ENCODE measurements at places on chromosomes 6 and 20. TPM values are rescaled to one million over a fixed set of nuclear protein-coding genes. Genes with fewer than 3 reads are reported as not detected.

Gene PNLDC1
- total RNA-seq, result 0.97 TPM

DNA sequence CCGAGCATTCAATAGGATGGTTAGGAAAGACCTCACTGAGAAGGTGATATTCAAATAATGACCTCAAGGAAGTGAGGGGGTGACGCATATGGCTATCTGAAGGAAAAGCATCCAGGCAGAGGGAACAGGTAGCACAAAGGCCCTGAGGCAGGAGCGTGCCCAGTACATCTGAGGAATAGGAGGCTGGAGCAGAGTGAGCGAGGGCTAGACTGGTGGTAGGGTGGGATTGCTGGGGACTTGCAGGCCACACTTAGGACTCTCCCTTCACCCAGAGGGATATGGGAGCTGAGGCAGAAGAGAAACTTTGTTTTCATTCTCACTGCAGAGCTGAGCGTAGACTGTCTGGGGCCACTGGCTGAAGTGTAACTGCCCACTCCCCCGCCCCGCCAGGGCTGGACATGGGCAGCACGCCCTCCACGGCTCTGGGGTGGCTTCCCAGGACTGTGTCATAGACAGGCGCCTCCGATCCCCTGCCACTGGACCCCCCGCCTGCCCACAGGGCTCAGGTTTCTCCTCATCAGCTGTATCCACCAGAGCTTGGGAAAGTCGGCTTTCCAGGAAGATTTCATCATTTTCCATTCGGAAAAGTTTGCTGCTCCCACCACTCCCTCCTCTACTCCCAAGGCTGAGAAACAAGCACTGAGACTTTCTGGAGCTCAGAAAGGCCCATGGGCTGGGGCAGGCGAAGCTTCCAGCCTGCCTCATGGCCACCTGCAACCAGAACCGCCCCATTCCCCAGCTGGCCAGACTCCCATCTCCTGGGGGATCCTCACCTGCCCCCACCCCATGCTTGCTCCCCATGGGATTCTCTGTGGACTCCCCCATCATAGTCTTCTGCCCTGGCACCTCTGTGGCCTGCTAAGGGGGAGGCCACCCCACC lies 142.6 kb downstream of the MRPL14 start:
- no peak for DNase-seq

GRCh38 chr6:151497905-151498304 lies 4.1 kb downstream of the CCDC170 start:
- no peak for DNase-seq

DNA sequence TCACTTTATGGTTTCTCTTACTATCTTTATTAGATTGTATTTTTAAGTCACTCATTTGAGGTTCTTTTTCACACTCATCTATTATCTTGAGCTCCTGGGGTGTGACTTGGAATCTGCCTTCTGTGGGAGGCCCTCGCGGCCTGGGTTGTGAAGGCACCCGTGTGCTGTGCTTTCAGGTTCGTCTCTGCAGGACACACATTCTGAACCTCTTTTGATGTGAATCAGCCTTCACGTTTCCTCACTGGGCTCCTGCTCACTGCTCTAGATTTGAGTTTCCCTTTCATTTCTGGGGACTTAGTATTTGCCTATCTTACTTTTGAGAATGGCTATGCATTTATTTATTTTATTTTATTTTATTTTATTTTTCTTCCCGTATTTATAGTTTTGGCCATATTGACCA lies 97.8 kb downstream of the PACRG start:
- DNase-seq, result no peak

- no peak for DNase-seq
Measured at GRCh38 chr20:44811150-44811685, 872 bp upstream of the RIMS4 start.

DNA sequence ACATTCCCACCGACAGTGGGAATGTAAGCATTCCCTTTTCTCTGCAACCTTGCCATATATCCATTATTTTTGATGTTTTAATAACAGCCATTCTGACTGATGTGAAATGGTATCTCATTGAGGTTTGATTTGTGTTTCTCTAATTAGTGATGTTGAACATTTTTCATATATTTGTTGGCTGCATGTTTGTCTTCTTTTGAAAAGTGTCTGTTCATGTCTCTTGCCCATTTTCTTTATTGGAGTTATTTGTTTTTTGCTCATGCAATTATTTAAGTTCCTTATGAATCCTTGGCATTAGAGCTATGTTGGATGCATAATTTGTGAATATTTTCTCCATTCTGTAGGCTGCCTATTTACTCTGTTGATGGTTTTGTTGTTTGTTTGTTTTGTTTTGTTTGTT lies 18.0 kb upstream of the ABT1 start:
- no peak for DNase-seq

DNA sequence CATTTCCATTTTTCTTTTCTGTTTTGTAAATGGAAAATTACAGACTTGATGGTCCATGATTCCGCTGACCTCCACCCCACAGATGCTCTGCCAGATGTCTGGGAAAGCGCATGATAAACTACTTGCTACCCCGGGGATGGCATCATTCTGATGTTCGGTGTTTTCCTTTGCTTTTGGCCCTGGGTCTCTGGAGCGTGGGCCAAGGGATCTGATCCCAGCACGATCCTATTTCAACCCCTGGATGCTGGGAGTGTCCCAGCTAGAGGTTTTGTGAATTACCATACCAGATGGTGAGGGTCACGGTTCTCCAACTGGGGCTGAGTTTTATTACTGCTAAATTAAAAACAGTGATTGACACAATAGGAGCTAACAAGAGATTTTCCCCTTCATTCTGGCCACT lies 25.2 kb upstream of the MYLIP start:
- DNase-seq, result no peak

DNA sequence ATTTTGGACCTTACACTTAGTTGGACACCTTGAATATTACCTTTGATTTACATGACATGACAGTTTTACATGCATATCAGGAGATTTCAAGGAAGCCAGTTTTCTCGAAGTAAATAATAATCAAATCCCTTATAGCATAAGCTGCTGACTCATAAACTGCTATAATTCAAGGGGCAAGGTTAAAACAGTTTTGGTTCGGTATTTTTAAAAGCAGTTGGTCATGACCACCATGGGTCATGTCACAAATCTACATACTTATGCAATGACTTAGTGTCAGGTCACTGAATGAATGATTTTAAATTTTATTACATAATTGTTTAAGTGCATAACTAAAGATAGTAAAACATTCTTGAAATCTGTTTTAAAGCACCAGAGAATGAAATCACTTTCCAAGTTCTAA lies 158.0 kb downstream of the DST start:
- no peak for DNase-seq
